ENCODE measurements at places on chromosomes 6 and 20.
A peak's percentile ranks its signal among the peaks of the same experiment; 100 is the strongest.

DNA sequence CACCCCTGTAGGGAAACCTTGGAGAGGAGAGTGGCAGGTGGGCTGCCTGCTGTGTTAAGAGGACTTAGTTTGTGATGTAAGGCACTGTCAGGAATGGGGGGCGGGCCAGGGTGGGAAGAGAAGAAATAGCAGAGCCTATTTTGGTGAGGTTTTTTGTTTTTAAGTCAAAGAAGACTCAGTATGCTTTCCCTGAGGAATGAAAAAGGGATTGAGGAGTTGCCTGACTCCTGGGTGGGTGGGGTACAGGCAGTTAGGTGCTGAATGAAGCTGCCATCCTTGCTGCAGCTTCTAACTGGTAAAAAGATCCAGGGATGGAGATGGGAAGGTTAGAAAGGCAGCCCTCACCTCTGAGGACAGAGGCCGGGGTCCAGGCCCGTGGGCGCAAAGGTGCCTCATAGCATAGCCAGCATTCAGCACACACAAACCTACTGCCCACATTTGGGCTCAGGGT lies 37.9 kb downstream of the PLCG1 start:
- DNase-seq, result no peak

GRCh38 chr6:142842418-142843261 lies 102.3 kb downstream of the HIVEP2 start:
- DNase-seq, result no peak

GRCh38 chr20:62365814-62366369 lies 1.2 kb downstream of the LAMA5 start:
- DNase-seq, result no peak

DNA sequence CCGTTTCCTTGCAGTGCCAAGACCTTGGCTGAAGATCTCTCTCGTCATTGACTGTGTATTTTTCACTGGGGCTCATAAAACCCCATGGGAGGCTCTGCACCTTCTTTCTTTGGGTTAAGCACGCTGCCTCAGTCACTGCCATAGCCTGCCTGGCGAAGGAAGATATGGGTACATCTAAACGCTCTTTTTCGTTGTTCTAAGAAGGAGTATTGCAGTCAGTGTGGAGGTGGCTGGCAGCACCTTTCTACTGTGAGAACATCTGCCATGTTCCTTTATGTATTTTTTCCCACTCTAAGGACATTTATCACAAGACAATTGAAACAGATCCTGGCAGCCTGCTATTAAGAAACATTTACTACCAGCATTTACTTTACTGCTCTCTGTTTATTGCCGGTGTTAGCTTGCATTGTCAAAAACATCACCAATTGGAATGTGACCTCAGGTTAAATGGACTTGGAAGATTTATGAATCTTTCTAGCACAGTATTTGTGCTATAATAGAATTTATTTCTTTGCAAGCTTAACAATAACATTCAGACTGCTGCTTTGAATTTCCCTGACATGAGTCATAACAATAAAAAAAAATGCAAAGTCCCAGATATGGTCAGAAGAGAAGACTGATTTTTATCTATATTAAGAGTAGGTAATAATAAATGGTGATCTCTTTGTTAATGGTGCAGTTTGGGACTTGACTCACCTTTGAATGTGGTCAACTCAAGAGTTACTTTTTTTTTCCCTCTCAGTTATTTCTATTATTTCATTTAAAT lies 62.2 kb upstream of the CLDN20 start:
- DNase-seq, result peak; percentile 49

DNA sequence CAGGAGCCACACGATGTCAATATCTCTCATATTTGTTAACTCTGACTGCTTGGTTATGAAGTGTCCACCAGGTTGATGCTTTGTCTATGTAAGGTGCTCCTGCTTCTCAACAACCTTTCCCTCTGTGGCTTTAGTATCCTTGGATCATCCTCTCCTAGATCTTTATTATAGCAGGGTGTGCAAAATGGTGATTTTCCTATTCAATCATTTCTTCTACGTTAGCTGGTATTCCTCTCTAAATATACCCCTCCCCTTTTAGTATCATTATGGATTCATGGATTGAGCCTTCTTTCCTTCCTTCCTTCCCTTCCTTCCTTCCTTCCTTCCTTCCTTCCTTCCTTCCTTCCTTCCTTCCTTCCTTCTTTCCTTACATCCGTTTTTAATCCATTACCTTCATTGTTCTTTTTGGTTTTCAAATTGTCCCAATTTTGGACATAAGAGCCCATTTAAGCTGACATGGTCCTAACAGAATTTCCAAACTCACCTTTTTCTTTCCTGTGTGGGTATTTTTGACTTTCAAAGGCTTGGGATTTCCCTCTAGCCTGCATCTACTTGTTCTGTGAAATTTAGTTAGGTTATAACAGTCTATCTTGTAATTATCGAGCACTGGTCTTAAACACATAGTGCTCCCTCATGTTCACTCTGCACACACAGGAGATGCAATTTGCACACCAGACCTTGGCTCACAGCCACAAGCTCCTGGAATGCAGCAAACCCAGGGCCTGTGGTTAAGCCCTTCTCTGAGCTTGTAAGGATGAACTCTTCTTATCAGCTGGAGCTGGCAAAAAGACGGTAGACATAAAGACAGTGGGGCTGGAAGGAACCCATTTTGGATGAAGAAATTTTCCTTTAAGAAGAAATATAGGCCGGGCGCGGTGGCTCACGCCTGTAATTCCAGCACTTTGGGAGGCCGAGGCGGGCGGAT lies 109.9 kb downstream of the SLC24A3 start:
- no peak for DNase-seq

DNA sequence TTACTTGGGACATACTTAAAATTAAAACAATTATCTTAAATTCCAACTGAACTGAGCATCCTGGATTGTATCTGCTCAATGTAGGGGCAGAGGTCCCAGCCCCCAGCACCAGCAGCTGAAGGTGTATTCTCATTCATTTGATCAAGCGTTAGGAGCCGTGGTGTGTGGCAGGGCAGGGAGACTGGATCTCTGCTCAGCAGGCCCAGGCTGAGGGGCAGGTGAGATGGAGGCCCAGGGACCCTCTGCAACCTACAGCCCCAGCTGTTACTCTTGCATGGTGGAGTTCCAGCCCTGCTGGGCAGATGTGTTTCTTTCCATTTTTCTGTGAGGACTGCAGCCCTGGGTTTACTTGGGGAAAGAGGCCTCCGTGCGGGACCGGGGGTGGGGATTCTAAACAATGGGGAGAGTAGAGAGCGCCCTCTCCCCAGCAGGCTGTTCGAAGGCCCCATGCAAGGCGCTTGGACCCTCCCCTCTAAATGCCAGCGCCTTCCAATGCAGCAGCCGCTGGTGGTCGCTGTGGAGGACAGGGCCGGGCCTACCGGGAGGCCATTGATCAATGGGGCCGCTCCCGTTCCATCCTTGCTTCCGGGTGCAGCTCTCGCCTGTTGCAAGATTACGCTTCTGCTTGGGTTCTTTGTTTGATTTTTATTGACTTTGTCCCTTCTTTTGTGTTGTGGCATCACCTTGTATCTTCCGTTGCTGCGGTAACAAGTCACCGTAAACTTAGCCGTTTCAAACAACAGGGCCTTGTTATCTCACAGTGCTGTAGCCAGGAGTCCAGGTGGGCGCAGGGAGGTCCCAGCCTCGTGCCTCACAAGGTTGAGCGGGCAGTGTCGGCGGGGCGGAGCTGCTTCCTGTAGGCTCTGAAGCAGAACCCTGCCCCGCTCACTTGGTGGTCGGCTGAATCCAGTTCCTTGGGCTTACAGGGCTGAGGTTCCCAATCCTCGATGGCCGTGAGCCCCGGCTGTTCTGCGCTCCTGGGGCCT lies 134.8 kb upstream of the PHACTR3 start:
- no peak for DNase-seq

- DNase-seq, result no peak
These were observed 553.1 kb downstream of the NKAIN2 start for GRCh38 chr6:124356811-124357210.

DNA sequence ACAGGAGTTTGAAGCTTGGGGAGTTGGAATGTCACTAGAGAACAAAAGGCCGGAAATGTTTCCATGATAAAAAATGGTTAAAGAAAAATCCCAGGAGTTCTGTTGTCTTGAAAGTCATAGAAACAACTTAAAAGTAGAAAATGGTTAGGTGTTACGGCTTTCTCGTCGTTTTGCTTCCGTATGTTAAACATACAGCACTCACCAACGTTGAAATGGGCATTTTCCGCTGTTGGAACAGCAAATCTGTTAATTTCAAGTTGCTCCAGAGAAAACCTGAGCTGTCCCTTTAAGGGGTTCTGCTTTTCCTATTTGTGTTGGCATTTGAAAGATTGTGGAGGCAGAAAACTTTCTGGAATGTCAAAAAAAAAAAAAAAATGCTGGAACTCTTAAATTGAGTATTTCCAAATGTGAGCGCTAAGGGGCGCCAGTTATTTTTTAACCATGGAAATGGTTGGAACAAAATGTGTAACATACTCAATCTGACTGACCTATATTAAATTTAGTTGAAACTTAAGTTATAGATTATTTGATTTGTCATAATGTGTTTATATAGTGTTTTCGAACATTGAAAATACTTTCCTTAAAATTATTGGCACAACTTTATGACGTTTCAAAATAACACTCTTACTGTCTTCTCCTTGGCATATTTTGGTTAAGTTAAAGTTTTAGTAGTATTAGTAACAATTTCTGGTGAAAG lies 2.2 kb downstream of the QKI start:
- DNase-seq, result peak; percentile 83

DNA sequence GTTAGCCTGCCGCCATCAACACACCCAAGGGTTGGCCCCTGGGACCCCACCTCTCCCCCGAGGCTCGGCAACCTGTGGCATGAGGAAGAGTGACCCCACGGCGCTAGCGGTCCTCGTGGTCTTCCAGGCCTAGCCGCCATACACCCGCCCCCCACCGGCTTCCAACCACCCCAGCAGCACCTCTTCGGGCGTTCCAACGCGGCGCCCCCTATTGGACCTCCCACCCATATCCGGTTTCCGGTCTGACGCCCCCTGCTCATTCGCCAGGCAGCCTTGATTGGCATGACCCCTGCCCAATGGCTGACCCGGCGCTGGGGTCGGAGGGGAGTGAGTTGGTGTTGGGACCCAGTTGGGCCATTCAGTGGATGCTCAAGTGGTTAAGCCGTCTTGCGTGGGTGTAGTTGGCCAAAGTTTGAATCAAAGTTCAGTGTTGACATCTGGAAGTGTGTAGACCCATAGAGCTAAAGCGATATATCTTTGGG lies at the start of gene GNAS-AS1:
GNAS-AS1 (minus strand) TSS at position 210 of the 482 bp plus-strand sequence.
- peak; percentile 64 for DNase-seq

GRCh38 chr6:29611426-29611825 lies 21.6 kb downstream of the GABBR1 start:
- no peak for DNase-seq

GRCh38 chr6:13089296-13089994 lies 238.9 kb downstream of the TBC1D7 start:
- no peak for DNase-seq

- DNase-seq, result no peak
These were observed 40.7 kb downstream of the YTHDF1 start for GRCh38 chr20:63175038-63175895.

- DNase-seq, result no peak
These were observed 123.2 kb downstream of the BACH2 start for GRCh38 chr6:90173262-90173925.

DNA sequence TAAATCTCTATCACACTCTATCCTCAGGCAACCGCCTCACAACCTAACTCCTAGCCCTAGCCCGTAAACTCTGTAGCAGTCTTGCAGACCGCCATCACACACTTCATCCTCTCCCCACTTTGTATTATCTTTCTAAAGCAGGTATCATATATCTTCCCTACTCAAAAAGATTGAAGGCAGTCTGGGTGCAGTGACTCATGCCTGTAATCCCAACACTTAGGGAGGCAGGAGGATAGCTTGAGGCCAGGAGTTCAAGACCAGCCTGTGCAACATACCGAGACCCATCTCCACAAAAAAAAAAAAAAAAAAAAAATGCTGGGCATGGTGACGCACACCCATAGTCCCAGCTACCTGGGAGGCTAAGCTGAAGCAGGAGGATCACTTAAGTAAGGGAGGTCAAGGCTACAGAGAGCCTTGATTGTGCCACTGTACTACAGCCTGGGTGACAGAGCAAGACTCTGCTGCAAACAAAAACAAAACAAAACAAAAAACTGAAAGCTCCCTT lies 22.9 kb downstream of the RANBP9 start:
- DNase-seq, result no peak

DNA sequence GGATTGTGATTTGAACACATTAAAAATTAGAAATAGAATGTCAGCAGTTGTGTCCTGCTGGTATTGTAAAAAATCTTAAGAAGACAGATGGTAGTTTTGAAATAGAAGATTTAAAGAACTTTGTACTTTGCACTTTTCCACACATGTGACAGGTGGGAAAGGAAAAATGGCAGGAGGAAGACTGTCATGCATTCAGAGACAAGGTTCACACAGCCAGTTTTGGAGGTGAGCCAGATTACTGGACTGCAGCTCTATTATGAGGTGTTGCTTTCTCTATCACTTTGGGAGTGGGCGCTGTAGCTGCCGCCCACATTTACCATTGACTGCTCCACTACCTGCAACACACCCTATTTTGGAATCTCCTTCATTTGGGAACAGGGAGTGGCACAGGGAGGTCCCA lies 12.1 kb upstream of the NDUFAF4 start:
- DNase-seq, result no peak

DNA sequence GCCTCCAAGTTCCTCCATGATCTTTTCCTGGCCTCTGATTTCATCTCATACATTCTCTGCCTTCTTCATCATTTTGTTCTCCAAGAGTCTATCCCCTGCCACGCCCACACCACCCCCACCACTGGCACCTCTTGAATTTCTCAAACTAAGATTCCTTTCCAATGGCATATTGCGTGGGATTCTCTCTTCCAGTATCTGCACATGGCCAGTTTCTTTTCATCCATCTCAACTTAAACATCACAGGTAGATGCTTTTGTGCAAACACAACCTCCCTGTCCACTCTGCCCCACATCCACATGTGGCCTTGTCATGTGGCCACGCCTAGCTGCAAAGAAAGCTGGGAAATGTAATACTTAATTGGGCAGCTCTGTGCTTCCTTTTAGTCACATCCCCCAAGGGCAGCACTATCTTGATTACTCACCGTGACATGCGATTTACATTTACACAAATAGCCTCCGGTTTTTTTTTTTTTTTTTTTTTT lies 33.4 kb upstream of the ZMYND8 start:
- DNase-seq, result peak; percentile 90

DNA sequence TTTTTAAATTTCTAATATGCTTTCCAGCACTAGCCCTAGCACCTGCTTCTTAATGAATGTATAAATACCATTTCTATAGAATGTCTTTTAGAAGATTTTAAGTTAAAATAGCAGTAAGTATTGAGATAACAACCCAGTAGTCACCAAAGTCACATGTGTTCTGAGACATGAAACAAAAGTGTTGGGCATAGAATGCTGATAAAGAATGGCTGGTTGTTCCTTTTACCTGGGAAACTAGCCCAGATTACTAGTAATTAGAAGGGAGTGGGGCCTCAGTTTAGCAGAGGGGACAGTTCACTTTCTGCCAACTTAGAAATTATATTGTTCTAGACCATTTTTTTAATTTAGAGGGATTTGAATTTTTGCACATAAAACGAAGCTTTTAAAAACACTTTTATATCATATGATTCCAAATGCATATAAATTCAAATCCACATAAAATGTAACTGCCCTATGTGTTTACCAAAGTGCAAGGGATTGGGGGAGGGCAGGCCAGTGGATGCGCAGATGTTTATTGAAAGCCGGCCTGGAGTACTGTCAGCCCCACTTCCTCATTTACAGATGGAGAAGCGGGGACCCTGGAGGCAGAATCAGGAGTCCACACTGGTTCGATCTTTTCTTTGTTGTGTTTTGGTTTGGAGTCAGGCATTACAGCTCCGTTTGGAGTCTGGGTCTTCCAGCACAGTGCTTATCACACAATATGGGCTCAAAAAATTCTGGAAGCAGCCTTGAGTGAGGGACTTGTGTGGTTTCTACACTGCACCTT lies 139.8 kb downstream of the ZDHHC14 start:
- no peak for DNase-seq

- DNase-seq, result no peak
These were observed 69.9 kb downstream of the ATXN1 start for GRCh38 chr6:16691324-16691723.
